ENCODE measurements at places on chromosomes 12 and 14.

DNA sequence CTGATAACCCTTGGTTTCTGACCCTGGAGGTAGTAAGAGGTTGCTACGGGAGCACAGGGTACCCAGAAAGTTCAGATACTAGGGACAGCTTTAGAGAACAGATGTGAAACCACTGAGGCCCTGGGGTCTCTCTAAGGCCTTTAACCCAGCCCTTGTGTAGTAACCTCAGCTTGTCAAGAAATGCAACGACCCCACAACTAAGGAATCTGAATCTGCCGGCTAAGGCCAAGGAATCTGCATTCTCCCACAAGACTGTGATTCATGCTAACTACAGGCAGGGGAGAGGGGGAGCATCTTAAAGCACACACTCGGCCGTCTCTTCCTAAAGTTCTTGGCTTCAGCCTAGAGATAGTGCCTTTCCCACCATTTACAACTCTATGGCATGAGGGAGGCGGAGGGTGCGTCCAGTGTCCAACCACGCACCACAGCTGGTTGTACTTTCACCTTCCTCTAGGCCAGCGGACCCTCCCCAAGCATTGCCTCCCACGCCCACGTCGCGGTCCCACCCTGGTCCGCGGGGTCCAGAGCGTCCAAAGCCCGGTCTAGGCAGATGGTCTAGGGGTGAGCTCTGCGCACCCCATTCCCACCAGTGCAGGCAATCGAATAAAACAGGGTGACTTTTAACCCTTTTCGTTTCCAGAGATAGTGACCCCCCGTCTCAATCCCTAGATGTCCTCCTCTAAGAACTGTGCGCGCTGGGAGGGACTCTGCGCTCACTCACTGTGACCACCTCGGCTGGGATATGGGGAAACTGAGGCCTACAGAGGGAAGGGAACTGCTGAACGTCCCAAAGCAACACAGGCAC, 735 bp upstream of the VASH1 start:
- no peak for DNase-seq

GRCh38 chr12:115574826-115575225, 702.7 kb downstream of the MED13L start:
- no peak for DNase-seq

DNA sequence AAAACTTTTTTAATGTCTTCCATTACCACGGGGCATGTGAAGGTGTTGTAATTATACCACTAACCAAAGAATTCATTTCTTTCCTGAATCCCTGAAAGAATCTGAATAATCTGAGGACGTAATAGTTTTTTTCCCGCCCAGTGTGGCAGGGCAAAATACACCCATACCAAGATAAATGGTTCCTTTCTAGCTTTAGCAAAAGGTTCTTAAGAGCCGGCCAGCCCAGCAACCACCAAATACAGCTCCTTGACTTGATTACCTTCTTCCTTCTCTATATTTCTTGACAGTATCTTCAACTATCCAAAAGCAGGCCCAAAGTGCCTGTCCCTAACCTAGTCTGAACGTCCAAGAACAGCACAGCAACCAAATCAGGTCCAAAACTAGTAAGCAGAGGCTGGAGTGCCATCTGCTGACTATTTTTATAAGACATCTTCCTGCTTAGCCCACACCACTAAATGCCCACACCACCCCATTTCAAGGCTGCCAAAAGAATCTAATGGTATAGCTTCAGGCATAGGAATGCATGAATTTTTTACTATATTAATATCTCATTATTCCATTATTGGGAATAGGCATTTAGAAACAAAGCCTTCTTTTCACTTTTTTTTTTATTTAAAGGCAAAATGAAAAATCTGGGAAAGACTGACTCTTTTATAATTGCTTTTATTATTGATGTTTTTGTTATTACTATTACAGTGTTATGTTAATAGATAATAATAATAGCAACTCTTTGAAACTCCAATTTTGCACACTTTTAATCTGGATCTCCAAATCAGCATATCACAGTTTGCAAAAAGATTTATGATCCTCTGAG, 524.4 kb downstream of the MED13L start:
- no peak for DNase-seq

- no peak for DNase-seq
These were observed 132.1 kb upstream of the SOX5 start for GRCh38 chr12:24081606-24082005.

- no peak for DNase-seq
These were observed 121.2 kb downstream of the CACNA1C start for GRCh38 chr12:2173971-2174370.

DNA sequence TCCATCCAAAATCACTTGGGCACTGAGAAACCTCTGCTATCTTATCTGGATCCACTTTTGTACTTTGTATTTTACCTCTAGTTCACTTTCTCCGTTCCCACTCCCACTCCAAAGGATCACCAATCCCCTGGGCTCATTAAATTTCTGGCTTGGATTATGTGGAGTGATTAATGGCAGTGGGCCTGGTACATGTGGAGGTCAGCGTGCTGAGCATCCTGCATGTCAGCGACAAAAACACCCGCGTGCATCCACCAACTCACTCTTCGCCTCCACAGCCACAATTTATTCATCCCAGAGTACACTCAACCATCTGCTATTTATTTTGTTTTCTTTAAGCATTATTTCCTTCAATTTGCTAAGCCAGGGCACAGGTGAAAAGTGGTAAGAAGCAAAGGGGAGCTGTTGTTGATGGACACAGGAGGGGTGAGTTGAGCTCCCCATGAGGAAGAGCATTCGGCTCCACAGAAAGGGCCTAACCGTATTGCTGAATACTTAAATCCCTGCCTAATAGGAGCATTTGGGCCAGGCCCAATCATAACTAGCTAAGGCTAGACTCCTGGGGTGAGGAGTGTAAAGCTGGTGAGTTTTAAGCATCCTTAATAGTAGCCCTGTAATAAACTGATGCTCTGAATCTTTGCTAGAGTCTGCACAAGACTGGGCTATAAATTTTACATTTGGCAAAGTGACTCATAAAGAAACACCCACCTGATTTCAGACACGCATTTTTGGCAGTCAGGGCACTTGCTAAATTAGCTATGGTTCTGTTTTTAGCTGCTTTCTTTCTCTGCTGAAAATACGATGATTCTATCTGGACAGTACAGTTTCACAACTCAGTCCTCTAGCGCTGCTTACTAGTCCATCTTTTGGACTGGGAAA, 137.8 kb downstream of the SLC25A21 start:
- no peak for DNase-seq

- DNase-seq: no peak
These were observed 21.4 kb downstream of the ACVR1B start for GRCh38 chr12:51972849-51973273.

GRCh38 chr12:128911861-128912260, 58.6 kb downstream of the GLT1D1 start:
- DNase-seq: no peak
